OCI-M1 (cell line): ENCODE measurements at places on chromosomes 7 and 10.

GRCh38 chr7:4738711-4739527 is 36.5 kb upstream of the AP5Z1 start:
- DNase-seq = no peak

- no peak for DNase-seq
These were observed 104.2 kb downstream of the TEX36 start for GRCh38 chr10:125578658-125579315.

DNA sequence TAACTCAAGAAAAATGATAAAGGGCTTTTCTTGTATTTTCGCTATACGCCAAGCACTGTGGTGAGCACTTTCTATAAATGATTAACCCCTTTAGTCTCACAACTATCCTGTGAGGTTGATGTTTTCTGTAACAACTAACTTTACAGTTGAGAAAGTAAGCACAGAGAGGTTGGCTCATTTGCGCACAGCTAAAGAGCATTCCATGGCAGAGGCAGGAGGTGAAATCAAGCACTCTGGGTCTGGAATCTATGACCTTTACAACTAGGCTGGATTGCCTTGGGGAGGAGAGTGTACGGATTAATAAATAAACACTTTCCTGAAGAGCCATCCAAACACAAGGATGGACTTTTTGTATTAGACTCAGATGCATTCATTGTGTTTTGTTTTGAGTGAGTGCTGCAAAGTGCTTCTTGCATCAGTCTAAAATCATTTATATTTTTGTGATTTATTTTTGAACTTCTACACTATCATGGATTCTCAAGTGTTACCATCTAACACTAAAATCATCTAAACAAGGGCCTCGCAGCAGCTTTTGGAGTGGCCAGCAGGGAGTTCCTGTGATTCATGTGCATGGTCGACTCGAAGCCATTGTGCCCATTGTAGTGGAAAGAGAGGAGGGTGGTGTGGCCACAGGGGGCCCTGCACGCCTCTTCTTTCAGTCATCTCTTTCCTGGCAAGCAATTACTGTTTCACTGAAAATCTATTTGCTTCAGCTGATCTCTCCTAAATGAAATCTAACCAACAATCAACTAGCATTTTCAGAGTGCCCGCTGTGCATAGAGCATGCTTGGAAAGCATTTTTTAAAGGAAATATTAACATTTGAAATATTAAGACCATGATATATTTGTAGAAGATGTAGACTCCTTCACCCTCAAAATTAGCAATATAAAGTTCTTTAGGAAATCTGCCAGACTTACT is 633.4 kb upstream of the COBL start:
- no peak for DNase-seq

DNA sequence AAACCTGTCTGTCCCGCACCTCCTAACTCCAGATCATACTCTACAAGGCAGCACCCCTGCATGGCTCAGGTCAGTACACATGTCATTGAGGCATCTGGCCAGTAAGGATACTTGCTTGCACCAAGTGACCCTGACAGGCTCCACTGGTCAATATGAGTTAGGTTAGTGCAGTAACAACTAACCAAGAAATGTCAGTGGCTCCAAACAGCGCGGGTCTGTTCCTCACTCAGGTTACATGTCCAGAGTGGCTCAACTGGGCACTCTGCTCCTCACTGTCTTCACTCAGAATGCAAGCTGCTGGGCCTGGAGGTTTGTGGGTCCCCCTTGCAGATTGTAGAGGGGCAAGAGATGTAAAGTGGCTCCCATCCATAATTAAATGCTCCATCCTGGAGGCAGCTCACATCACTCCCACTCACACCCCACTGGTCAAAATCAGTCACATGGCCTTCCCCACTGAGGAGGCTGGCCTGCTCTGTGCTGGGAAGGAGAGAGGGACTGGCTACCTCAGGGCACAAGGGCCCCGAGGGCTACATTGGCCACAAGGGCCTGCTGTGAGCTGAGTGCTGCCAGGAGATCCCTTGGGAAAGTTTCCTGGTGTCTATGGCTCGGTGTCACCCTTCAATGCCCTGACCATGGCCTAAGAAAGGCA is 109.1 kb upstream of the GDF10 start:
- no peak for DNase-seq

DNA sequence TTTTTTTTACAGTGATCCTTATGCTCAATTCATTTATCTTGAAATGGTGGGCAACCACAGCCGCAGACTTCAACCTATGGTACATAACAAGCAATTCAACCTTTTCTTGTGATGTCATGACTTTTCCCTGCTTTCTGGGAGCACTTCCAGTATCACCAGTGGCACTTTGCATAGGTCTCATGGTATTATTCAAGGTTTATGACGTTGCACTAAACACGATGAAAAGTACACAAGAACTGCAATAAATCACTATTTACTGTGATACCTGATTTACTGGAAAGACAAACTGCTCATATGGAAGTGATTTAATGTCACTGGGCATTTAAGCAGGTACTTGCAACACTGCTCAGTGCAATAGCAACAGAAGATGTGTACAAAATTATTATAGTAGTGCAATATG is 251.7 kb upstream of the CXCL12 start:
- no peak for DNase-seq

- no peak for DNase-seq
These were observed 29.4 kb upstream of the GATAD1 start for GRCh38 chr7:92417913-92418312.
